Effector memory CD8-positive, alpha-beta T cell (primary cell): ENCODE measurements at places on chromosomes 6 and 20.

DNA sequence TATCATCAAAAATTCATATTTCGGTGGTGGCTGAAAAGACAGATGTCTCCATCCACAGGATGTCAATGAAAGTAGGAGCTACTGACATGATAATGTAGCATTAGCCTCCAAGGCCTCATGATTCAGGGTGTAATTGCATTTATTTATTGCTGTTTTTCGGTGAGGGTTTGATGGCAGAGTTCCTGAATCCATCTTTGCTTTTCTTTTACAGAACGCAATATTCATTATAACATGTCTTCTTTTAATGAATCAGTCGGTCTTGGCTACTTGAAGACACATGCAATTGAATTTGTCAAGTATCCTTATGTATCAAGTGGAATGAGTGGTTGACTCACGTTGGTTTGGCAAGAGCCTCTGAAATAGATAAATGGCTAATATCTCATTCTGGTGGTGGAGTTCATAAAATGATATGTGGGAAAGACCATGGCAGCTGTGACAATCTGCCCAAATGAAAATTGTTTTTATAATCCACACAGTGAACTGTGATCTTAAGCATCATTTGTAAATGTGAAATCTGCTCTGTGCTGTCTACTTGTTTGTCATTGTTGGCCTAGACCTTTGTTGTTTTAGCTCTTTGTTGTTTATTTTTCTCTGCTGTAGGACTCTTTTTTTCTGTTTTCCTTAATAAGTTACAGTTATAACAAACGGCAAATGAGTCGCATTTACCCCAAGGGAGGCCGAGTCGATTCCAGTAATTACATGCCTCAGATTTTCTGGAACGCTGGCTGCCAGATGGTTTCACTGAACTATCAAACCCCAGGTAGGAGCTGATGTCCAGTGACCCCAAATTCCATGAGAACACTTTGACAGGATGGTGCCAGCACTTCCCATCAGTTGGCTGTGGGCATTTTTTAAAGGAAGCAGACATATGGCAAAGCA is 105.7 kb upstream of the LAMP5 start:
- no peaks in the 10 kb centered on the region for H3K4me1 ChIP-seq
- no peaks in the 10 kb centered on the region for H3K27me3 ChIP-seq
- H3K36me3 ChIP-seq: no peaks in the 10 kb centered on the region
- no peak overlapping the region for H3K4me3 ChIP-seq
- no peak for DNase-seq
- H3K27ac ChIP-seq: no peak overlapping the region

GRCh38 chr6:158686791-158687381 is 37.0 kb downstream of the SYTL3 start:
- peaks cover 65% of the 10 kb centered on the region for H3K36me3 ChIP-seq
- H3K4me1 ChIP-seq: peaks cover 46% of the 10 kb centered on the region
- H3K4me3 ChIP-seq: peak overlapping the region; percentile 62
- peak overlapping the region; percentile 97 for H3K27ac ChIP-seq
- peak; percentile 56 for DNase-seq
- no peaks in the 10 kb centered on the region for H3K27me3 ChIP-seq

GRCh38 chr6:97674802-97675201 is 391.8 kb upstream of the MMS22L start:
- H3K27ac ChIP-seq: no peak overlapping the region
- no peak overlapping the region for H3K4me3 ChIP-seq
- no peaks in the 10 kb centered on the region for H3K27me3 ChIP-seq
- H3K4me1 ChIP-seq: no peaks in the 10 kb centered on the region
- no peak for DNase-seq

DNA sequence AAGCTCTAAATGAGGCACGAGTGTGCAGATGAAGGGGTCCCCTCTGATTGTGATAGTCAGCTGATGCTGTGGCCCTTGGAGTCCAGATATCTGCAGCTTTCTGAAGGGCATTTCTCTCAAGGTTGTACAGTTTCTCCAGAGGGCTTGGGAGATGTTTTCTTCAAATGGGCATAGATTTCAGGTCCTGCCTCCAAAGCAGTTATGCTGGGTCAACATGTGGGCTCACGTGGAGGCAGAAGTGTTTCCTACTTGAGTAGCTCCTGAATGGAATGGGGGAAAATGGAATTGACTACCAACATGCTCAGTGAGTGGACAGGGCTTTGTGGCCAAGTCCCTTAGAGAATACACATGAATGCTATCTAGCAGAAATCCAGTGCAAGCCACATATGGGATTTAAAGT is 360.7 kb downstream of the SAMD5 start:
- peaks cover 3% of the 10 kb centered on the region for H3K36me3 ChIP-seq
- no peak overlapping the region for H3K4me3 ChIP-seq
- no peaks in the 10 kb centered on the region for H3K4me1 ChIP-seq
- no peaks in the 10 kb centered on the region for H3K27me3 ChIP-seq
- no peak for DNase-seq

DNA sequence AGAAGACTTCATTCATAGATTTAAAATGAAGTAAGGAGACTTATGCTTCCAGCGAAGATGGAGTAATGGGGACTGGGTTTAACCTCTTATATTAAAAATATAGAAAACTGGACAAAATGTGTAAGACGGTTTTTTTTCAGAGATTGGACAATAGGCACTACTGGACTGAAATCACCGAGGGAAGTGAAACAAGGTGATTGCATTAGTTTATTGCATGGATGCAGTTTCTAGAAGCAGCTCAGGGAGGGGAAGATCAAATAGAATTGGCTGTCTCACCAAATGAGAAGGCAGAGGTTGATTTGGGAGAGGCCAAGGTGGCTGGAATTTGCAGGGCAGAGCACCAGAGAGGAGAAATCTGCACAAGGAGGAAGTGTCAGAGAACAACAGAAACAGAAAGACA is 162.6 kb downstream of the DNAH8 start:
- H3K4me3 ChIP-seq: no peak overlapping the region
- DNase-seq: no peak
- H3K27me3 ChIP-seq: no peaks in the 10 kb centered on the region

- no peak overlapping the region for H3K27ac ChIP-seq
- H3K4me3 ChIP-seq: no peak overlapping the region
- no peaks in the 10 kb centered on the region for H3K36me3 ChIP-seq
- H3K27me3 ChIP-seq: no peaks in the 10 kb centered on the region
These were observed 74.1 kb downstream of the FAM83B start for GRCh38 chr6:54920628-54921027.

DNA sequence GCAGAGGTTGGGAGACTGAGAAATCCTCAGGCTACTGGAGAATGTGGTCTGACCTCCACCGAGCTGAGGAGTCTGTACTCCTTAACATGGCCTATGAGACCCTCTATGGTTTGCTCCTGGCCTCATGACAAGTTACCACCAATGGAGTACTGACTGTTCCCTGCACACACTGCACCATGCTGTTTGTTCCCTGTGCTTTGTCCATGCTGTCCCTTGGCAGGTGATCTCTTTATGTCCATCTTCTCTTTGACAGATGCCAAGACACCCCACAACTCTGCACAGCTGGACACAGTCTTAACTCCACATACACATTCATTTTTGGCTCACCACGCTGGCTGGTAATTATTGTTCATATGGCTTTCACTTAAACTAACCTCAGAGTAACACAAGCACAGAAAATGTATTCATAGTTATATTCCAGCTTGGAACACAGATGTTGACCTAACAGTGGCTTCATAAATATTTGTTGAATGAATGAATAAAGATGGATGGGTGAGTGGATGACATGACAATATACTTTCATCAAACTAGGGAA is 258.0 kb downstream of the ATXN1 start:
- H3K36me3 ChIP-seq: peaks cover 3% of the 10 kb centered on the region
- H3K4me1 ChIP-seq: peaks cover 19% of the 10 kb centered on the region
- DNase-seq: no peak
- H3K27me3 ChIP-seq: no peaks in the 10 kb centered on the region
- H3K27ac ChIP-seq: peak overlapping the region; percentile 82

GRCh38 chr20:51313358-51313827 is 229.1 kb downstream of the NFATC2 start:
- DNase-seq: no peak
- peaks cover 5% of the 10 kb centered on the region for H3K27me3 ChIP-seq
- H3K36me3 ChIP-seq: peaks cover 2% of the 10 kb centered on the region
- no peak overlapping the region for H3K4me3 ChIP-seq

DNA sequence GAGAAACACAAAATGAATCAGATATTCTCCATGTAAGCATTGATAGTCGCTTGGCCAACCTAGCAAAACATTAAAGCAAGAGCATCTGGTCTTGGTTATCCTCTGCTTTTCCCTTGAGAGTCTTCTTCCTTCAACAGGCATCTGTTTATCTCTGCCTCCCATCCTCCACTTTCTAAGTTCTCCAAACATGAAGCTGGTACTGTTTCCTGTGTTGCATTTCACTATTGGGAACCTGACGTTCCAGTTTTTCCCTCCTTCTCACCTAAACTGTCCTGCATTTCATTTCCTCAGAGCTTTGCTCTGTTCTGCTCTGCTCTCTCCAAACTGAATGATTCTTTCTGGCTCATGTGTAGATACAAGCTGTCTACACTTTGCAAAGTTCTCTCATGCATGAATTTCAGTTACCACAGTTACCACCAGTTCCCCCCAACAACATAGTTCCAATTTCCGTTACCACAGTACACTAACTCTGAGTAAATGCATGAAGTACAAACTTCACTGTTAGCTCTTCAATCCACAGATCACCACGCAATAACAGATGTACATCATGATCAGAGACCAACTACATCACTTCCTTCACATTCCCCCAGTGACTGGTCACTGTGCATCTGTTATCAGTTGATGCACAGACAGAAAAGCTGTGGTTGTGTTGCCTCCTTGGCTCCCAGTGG is 86.7 kb upstream of the F13A1 start:
- H3K36me3 ChIP-seq: no peaks in the 10 kb centered on the region
- no peak overlapping the region for H3K4me3 ChIP-seq
- H3K27me3 ChIP-seq: peaks cover 21% of the 10 kb centered on the region

DNA sequence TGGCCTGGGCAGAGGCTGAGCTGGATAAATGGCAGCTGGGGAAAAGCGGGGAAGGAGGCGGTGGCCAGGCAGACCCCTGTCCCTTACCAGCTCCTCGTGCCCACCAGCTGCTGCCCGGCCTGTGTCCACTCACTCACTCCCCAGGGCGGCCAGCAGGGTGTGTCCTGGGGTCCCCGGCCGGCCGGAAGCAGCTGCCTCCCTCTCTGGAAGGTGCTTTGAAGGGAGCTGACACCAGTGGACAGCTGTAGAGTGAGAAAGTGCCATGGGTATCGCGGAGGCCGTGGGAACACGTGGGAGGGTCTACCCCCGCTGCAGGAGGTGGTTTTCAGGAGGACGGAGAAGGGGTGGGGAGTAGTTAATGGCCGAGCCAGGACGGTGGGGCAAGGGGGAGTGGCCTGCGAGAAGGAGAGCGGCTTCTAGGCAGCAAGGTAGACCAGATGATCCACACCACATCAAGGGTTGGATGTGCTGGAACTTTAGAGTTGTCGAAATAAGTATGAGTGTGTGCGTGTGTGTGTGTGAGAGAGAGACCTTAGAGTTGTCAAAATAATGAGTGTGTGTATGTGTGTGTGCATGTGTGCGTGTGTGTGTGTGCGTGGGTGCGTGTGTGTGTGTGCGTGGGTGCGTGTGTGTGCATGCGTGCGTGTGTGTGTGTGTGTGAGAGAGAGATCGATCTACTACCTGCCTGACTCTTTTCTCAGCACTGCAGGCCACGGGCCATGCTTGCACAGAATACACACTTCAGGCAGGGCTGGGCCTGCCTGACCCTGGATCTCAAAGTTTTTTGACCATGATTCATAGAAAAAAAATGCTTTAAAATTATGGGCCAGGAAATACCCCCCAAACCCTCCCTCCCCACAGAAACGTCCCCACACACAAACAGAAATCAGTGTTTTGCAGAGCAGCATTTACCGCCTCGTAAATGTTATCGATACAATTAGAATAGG is 43.9 kb downstream of the CDH4 start:
- no peak overlapping the region for H3K27ac ChIP-seq
- no peaks in the 10 kb centered on the region for H3K4me1 ChIP-seq
- no peak for DNase-seq
- H3K27me3 ChIP-seq: peaks cover 13% of the 10 kb centered on the region
- H3K4me3 ChIP-seq: no peak overlapping the region

- no peaks in the 10 kb centered on the region for H3K4me1 ChIP-seq
- H3K4me3 ChIP-seq: no peak overlapping the region
- DNase-seq: no peak
- no peak overlapping the region for H3K27ac ChIP-seq
- H3K27me3 ChIP-seq: peaks cover 43% of the 10 kb centered on the region
These were observed 598.8 kb upstream of the CDH4 start for GRCh38 chr20:60653111-60653845.

- H3K4me1 ChIP-seq: peaks cover 5% of the 10 kb centered on the region
- DNase-seq: no peak
- H3K36me3 ChIP-seq: no peaks in the 10 kb centered on the region
- no peak overlapping the region for H3K4me3 ChIP-seq
These were observed 425.2 kb downstream of the CD83 start for GRCh38 chr6:14542670-14543366.

DNA sequence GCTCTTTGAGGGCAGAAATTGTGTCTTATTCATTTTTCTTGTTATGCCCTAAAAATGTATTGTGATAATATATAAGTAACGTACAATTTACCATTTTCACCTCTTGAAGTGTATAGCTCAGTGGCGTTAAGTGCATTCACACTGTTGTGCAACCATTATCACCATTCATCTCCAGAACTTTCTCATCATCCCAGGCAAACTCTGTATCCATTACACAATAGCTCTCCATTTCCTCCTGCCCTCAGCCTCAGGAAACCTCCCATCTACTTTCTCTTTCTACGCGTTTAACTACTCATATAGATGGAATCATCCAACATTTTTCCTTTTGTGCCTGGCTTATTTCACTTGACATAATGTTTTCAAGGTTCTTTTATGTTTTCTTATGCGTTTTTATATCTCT is 184.6 kb downstream of the ESR1 start:
- DNase-seq: no peak
- H3K4me3 ChIP-seq: no peak overlapping the region
- H3K27ac ChIP-seq: no peak overlapping the region
- H3K27me3 ChIP-seq: peaks cover 16% of the 10 kb centered on the region
- H3K36me3 ChIP-seq: no peaks in the 10 kb centered on the region

DNA sequence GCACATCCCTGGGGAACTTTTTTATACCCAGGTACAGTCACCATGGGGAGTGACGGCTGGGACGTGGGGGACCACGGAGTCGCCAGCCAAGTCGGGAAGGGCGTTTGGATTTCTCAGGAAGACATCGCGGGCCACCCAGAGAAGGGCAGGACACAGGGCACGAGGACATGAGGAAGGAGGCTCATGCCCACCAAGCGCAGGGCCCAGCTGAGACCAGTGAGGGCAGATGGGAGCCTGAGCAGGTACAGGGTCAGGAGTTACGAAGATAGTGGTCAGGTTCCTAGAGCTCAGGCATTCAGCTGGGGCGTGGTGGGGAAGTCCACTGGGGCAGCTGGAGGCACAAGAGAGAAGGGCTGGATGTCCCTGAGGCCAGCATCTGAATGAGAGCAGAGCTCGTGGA is 74.6 kb downstream of the ZNF133 start:
- H3K4me1 ChIP-seq: no peaks in the 10 kb centered on the region
- H3K27me3 ChIP-seq: peaks cover 16% of the 10 kb centered on the region
- no peak overlapping the region for H3K4me3 ChIP-seq
- DNase-seq: no peak
